ENCODE measurements at places on chromosomes 7 and 10.

DNA sequence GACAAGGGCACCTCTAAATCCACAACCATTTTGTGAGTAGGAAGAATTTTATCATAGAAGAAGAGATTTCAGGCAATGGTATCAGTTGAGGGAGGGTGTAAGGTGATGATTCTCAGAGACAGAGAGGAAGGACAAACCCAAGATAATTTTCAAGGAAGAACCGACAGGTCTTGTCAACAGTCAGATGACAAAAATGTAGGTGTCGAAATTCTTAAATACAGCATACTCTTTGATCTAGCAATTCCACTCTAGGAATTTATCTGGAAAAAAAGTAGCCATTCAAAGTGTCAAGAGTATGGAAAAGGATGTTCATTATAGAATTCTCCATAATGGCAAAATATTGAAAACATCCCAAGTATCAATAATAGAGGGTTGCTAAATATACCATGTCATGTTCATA, 14.2 kb upstream of the PDLIM1 start:
- no peak for DNase-seq

- no peak for DNase-seq
These were observed 72.1 kb downstream of the RTKN2 start for GRCh38 chr10:62196528-62196927.

- DNase-seq = no peak
These were observed 100.5 kb upstream of the NRP1 start for GRCh38 chr10:33434933-33435332.

DNA sequence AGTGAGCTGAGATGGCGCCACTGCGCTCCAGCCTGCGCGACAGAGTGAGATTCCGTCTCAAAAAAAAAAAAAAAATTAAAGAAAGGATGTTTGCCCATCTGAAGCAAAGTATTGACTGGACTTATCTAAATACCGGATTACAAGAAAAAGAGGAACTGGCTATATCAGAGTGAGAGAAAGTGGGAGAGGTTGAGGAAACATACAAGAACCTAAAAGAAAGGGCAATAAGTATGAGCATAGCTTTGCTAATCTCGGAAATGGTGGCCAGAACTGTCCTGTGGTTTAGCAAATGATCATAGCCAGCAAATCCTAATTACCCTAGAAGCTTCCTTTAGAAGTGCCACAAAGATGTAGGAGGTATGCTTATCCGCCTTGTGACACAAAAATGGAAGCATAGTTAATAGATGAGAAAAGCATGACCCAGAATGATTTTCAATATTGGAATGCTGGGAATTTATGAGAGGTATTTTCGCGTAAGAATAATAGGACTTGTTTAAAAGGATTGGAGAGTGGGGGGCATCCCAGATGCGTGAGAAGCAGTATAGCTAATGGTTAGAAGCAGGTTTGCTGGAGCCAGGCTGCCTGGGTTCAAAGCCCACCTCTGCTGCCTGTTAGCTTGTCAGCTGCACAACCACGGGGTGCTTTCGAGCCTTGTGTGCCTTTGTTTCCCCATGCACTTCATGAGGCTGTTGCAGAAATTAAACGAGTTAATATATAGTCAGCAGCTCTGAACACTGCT, 1.2 kb upstream of the GTPBP4 start:
- peak; percentile 92 for DNase-seq

GRCh38 chr7:49706106-49706505, 67.3 kb upstream of the VWC2 start:
- DNase-seq = no peak

DNA sequence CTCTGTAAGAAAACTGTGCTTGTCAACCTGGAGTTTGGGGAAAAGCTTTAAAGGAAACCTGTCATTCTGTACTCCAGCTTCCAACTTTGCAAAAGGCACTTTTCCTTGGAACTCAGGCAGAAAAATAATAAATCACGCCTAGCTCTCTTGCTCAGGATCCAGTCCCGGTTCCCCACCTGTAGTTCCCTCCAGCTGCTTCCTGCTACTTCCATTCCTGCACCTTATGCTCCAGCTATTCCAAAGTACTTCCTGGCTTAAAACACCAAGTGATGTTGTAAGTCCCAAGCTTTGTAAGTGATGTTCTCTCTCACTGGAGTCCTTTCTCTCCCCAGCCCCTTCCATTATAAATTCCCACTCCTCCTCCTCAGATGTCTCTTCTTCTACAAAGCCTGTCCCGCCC, 98.6 kb downstream of the GRM8 start:
- DNase-seq = no peak

GRCh38 chr7:107446531-107446930, 23.3 kb upstream of the GPR22 start:
- peak; percentile 68 for DNase-seq

GRCh38 chr10:88886557-88886956, 6.5 kb downstream of the STAMBPL1 start:
- no peak for DNase-seq

GRCh38 chr10:6525599-6526165, 54.4 kb downstream of the PRKCQ start:
- no peak for DNase-seq

DNA sequence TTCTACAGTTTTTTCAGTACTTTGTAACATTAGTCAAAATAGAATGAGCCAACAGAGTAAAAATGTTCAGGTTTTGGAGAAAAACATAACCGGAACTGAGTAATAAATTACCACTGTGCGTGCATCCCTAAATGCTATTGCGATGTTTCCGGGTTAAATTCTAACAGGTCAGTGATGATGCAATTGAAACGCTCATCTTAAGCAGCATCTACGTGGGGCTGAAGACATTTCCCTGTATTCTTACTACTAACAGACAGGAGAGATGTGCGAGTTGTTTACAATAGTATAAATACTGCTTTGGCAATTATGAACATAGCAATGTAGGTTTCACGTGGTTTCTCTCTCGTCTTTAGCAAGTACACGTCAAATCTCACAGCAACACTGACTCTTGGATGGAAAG, 149.4 kb downstream of the USP6NL start:
- no peak for DNase-seq

- DNase-seq = no peak
These were observed 6.8 kb upstream of the NKX2-3 start for GRCh38 chr10:99525897-99526296.
